ENCODE measurements at places on chromosomes 5 and 9.

GRCh38 chr5:58946230-58946629 lies 363.4 kb downstream of the RAB3C start:
- DNase-seq, result no peak

- no peak for DNase-seq
Measured at GRCh38 chr9:5562806-5563416, 52.6 kb downstream of the PDCD1LG2 start.

- peak; percentile 94 for DNase-seq
Measured at GRCh38 chr9:127968700-127969383, 11.9 kb downstream of the EEIG1 start.

DNA sequence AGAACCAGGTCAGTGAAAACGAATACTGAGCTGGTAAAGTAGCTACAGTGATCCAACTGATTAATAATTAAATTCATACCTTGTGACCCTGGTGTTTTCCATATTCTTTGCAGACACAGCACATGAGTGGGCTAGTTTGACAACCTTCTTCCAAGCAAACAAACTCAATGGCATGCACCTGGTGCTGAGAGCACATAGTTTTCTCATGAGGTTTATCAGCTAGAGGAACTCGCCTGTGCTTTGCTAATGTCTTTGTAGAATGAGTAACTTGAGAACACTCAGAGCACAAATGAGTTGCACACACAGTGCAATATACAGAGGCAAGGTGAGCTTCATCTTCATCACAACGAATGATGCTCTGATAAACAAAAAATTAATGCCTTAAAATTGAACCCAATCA lies 12.6 kb downstream of the TRIM23 start:
- no peak for DNase-seq

- DNase-seq, result peak; percentile 76
Measured at GRCh38 chr5:109688970-109689739, 572 bp upstream of the MAN2A1 start.

DNA sequence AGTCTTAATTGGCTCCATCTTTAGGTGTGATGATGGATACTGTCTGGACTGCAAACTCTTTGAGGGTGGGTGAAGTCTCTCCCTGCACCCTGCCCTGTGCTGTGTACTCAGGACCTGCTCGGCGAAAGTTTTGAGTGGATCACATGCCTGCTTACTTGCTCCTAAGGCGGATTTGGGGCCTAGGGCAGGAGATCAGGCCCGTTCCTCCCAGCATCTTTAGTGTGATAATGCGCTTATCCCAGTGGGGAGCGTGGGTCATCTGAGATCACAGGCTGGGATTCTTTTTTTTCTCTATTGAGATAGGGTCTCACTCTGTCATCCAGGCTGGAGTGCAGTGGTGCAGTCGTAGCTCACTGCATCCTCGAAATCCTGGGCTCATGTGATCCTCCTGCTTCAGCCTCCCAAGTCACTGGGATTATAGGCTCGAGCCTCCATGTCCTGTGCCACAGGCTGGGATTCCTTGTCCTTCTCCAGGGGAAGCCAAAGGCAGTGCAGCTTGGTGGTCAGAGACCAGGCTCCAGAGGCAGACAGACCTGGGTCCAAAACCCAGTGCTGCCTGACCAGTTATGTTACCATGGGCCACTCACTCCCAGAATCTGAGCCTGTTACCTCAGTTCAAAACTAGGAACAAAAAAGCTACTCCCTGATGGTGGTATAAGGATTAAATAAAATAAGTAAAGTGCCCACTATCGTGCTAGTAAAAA lies 59.7 kb downstream of the ZNF618 start:
- DNase-seq, result no peak

- DNase-seq, result no peak
Measured at GRCh38 chr5:84783003-84783402, 398.3 kb upstream of the EDIL3 start.

DNA sequence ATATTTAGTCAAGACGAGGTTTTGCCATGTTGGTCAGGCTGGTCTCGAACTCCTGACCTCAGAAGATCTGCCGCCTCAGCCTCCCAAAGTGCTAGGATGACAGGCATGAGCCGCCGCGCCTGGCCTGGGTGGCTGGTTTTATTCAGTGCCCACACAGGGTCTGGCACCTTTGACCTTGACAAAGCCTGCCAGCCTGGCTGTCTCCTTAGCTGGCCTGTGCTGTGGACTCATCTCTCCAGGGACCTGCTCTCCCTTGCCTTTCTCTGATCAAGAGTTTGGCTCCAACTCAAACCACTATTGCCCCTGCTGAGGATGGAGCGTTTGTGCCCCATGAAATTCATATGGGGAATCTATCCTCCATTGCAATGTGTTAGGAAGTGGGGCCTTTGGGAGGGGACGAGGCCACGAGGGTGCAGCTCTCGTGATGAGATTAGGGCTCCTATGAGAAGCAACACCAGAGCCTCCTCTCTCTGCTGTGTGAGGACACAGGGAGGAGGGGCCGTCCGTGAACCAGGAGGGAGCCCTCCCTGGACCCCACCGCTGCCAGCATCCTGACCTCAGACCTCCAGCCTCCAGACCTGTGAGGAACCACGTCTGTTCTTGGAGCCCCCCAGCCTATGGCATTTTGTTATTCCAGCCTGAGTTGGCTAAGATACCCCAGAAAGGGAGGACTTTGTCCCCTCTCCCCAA lies 45.0 kb downstream of the MRPL36 start:
- DNase-seq, result no peak

- DNase-seq, result peak; percentile 66
Measured at GRCh38 chr5:150116667-150117400, 30.5 kb upstream of the CSF1R start.

- no peak for DNase-seq
Measured at GRCh38 chr5:74421377-74421776, 219.2 kb downstream of the ENC1 start.

GRCh38 chr5:95759005-95759404 lies 27.9 kb downstream of the RHOBTB3 start:
- DNase-seq, result no peak

DNA sequence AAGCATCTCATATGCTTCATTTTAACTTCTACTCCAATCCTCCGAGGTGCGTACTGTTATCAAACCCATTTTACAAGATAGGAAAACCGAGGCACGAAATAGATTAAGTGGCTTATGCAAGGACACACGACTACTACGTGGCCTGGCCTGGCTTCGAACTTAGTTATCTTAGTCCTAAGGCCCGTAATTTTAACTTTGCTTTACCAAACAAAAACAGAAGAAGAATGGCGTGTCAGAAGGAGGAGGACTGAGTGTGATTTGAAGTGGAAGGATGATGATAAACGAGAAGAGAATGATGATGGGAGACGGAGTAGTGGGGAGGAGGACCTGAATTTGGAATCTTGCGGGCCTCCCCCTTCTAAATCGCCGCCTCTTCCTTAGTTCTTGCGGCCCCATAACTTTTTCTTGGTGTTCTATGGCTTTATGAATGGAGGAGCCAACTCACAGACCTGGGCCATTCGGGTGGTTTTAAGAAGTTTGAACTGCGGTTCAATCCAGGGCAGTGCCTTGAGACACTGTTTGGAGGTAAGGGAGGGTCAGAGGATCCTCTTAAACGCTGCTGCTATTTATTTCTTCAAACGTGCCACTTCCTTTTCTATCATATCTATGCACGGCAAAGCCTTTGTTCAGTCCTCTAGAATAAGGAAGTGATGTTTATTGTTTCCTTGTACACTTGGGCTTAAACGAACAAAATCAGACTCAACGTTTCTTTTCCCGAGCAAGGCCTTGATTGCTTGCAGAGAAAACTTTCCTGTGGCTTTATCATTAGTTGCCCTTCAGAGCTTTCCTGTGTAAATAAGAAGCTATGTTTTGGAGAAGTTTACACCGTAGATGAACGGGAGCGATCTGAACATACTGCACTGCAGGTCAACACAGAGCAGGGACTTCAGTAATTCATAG lies 795 bp downstream of the CNOT8 start:
- peak; percentile 10 for DNase-seq

DNA sequence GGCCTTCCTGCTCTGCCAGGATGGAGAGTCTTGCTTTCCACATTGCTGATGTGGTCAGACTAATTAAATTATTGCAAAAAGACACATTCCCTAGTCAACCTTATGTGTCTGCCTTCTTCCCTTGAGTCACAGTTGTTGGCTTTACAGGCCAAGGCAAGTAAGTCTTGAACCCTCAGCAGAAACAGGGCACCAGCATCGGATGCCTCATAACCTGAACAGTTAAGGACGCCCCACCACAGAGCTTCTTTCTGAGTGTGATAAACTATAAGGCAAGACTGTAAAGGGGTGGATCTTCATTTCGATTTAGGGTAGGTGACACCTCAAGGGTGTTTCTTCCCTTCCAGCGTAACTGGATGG lies 670 bp upstream of the KIF2A start:
- DNase-seq, result no peak

DNA sequence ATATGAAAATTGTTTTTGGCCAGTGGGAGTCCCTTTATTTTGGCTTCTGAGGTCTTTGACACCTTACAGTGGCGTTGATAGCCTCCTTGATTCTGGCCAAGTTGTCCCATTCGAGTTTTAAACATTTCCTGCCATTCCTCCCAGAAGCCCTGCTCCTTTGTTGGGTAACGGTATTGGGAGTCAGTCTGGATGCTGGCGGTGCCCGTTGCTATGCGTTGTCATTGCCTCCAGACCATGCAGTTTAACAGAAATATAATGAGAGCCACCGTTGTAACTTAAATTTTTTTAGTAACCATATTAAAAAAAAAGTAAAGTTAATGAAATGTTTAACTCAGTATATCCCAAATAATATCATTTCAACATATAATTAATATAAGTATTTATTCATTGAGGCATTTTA lies 35.0 kb downstream of the GALNT12 start:
- DNase-seq, result no peak

GRCh38 chr9:104951487-104951886 lies 23.5 kb upstream of the ABCA1 start:
- DNase-seq, result no peak

- peak; percentile 30 for DNase-seq
Measured at GRCh38 chr5:127754259-127754658, 51.1 kb downstream of the CCDC192 start.

- DNase-seq, result peak; percentile 60
Measured at GRCh38 chr5:168114444-168115017, 176.9 kb upstream of the WWC1 start.

GRCh38 chr9:130448035-130448624 lies 3.4 kb downstream of the ASS1 start:
- no peak for DNase-seq

DNA sequence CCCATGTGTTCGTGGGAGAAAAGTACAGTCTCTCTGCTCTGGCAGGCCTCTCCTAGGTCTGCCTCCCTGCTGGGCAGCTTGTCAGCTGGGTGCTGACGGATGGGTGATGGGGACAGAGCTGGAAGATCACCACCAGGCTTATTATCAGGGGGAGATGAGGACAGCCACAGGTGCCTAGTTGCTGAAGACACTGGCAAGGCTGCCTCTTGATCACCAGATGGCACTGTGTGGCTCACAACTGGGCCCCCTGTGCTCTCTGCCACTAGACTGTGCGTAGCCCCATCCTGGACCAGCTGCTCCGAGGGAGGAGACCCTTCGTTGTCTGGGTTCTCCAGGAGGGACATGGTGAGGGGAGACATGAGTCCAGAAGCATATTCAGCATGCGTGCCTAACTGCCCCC lies 73.0 kb downstream of the KIF24 start:
- no peak for DNase-seq

DNA sequence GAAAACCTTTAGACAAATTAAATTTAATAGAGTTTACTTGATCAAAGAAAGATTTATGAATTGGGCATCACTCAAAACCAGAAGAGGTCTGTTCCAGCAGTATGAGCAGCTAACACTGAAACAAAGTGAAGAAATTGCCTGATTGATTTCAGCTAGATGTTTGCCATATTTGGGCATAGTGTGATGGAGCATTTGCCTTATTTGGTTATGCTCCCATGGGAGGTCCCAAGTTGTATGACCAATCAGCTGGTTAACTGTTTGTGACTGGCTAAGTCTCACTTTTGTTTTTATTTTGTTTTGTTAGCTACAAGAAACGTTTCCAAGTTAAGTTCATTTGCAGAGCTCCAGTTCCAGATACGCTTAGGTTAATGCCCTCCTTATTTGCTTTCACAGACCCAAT lies 53.3 kb upstream of the LMNB1 start:
- no peak for DNase-seq

DNA sequence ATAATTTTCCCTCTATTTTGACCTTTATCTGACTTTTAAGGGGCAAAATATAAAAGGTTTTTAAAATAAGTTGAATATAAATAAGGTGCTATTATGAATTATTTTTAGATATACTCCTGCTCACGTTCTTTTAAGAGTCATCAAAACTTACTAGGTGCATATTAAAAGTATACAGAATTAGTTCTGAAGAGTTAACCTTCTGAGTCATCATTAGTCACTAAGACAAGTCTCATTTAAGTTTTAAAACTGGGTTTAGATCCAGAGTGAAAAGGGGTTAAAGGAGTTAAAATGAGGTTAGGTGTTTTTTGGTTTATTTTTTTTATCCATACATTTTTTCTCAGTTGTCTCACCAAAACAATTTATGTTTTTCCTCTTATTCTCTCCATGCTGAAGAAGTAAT lies 41.7 kb downstream of the SMIM15 start:
- DNase-seq, result no peak

GRCh38 chr5:131794586-131794985 lies 2.2 kb downstream of the FNIP1 start:
- no peak for DNase-seq

DNA sequence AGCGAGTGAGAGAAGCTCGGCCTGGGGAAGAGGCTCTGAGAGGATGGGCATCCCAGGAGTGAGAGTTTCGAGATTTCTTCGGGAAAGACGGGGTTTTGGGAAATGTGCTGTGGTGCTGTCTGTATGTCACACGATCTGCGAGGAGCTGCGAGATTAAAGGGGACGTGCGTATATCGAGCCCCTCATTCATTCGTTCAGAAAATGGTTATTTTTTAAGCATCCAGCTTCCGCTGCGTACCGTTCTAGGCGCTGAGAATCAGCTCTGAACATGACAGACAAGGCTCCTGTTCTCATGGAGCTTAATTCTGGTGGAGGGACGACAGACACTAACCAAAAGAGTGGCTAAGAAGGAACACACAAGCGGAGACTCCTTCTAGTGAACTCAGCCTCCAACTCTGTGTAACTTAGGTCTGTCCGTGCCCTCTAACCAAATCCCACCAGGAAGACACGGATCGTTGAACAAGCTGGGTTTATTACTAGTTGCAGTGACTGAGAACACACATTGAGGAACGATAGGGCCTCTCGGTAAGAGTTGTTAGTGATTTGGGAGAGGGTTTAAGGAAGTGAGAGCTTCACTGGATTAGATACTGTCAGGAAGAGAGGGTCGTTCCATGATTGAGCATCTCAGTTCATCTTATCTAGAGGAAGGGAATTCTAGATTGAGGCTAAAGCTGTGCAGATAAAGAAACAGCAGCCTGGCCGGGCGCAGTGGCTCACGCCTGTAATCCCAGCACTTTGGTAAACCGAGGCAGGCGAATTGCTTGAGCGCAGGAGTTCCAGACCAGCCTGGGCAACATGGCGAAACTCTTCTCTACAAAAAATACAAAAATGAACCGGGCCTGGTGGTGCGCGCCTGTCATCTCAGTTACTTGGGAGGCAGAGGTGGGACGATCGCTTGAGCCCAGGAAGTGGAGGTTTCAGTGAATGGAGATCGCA lies 1.0 kb upstream of the FBXW11 start:
- no peak for DNase-seq

DNA sequence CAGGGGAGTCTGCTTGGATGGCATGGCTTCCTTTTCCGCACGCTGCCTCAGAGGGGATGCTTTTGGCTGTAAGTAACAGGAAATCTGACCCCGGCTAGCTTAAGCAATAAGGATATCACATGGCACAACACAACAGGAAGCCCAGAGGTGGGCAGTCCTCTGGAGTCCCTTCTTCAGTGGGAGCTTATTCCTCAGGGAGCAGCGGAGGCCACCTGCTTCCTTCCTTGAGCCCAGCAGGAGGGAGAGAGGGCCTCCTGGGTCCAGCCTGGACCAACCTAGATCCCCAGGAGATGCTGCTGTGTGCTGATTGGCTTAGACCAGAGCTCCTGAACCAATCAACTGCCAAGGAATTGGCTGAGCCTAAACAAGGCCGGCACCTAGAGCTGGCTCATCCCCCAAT lies 66.3 kb downstream of the C9orf50 start:
- no peak for DNase-seq
